ENCODE measurements at places on chromosomes 1 and 21.

DNA sequence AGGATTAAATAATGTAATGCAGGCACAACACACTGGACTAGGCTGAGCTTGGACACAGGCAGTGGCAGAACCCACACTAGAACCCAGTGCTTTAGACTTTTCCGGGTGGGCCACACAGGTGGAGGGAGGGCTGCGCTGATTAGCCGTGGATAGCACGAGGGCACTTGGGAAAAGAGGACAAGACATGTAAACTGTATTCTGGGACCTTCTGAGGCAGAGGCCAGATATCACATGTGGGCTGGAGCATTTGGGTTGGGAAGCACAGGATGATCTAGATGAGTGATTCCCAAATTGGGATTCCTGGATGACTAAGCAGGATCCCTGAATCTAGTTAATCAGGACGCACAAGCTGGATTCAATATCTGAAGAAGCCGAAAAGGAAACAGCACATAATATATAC, 20.3 kb upstream of the A3GALT2 start:
- no peak for ATAC-seq

DNA sequence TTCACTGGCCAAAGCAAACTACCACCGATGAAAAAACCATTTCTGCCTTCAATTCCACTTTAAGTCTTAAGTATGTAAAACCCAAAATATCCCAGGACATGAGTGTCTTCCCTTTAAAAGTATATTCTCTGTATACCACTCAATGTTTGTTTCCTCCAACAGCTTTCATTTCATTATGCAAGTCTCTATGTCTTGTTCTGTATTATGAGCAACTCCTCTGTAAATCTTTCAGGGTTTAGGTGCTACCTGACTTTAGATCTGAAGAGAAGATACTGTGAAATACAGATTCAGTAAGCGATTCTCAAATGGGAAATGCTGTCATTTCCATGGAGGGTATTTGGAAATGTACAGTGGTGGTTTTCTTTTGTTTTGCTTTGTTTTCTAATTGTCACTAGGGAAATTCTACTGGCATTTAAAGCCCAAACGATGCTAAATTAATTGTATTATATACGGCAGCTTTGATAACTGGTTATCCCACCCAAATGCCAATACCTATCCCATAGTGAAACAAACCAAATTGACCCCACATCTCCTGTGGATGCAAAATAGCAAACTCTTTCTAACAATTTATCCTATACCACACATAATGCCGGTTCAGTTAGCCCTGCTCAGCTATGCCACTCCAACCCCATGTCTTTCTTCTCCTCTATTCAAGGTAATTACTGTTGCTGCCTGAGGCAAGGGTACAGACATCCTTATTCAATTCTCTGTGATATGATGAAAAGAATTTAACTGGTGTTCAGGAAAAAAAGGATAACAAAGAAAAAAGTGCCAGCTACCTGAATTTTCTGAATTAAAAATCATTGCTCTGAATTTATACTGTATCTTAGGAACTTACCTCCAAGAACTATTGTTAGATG, 182.8 kb downstream of the EIF4G3 start:
- ATAC-seq: no peak

DNA sequence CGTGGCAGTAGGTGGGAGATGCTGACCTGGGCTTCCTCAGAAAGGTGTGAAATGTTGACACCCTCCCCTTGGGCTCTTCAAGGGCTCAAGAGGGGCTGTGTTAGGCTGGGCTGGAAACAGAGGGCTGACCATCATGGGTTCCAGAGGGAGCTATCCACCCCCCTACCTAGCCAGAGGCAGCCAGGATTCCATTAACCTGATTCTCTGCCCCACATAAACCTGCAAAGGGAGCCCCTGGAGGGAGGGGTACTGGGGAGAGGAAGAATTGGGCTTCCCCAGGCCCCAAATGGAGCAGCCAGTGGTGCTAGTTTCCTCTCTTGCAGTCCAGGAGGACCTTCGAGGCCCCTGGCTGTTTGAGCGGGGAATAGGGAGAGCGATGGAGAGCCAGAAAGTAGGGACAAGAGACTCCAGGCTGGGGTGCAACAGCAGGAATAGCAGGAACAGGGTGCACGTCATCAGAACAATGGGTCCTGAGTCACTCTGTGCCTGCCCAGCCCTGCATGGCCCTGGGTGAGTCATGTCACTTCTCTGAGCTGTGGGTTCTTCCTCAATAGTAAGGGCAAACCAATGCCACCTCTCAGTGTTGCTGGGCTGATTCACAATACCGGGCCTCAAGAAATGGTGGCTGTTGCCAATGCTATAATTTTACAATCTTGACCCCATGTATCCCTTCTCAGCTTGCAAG, 121.2 kb downstream of the EPHB2 start:
- ATAC-seq: peak; percentile 87

GRCh38 chr1:51453010-51453409, 66.1 kb downstream of the EPS15 start:
- no peak for ATAC-seq

DNA sequence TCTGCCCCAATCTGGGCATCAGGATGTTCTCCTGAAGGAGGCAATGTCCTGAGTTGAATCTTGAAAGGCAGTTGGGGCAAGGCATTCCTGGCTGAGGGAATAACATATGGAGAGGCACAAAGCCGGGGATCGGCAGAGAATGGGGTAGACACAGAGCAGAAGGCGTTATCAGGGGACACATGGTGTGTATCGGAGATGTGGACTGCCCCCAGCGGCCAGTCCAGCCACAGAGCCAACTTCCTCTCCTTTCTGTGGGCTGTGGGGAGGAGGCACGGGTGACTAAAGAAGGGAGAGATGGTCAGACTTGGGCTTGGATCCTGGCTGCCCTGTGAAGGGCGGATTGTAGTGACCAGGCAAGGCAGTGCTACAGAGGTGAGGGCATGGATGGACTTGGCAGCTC, 32.1 kb downstream of the FOXD2 start:
- ATAC-seq: no peak

DNA sequence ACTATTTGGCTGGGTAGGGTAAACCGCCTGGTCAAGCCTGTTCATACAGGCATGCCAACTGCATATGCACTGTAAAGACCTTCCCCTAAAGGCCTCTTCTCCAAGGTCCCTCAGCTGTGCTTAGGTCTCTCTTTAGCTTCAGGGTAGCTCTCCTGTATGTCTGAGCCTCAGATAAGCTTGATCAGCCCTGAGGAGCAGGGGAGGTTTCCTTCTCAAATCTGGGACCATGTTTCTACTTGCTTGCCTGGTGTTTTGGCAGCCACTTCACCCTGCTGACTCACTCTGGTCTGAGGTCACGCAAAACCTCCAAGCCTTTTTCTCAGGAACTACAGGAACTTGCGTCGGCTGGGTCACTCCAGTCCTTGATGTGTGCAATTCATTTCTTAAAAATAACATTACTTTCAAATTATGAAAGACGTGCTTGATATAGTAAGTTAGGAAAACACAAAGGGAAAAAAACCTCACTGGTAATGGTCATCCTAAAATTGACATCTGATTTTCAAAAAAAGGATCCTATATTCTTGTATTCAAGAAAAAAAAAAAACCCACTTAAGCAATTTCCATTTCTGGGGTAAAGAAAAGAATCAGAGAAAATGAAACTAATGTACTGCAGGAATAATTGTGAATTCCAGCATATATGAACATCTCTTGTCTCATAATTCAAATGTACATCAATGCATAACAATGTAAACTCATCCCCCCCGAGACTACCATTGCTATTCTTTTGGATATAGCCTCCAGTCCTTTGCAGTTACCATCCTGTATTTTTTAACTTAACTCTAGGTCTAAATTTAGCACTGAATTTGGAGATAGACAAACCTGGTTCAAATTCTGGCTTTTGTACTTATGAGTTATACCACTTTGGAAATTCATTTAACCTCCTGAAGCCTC, 24.8 kb upstream of the RNF19B start:
- peak; percentile 72 for ATAC-seq

DNA sequence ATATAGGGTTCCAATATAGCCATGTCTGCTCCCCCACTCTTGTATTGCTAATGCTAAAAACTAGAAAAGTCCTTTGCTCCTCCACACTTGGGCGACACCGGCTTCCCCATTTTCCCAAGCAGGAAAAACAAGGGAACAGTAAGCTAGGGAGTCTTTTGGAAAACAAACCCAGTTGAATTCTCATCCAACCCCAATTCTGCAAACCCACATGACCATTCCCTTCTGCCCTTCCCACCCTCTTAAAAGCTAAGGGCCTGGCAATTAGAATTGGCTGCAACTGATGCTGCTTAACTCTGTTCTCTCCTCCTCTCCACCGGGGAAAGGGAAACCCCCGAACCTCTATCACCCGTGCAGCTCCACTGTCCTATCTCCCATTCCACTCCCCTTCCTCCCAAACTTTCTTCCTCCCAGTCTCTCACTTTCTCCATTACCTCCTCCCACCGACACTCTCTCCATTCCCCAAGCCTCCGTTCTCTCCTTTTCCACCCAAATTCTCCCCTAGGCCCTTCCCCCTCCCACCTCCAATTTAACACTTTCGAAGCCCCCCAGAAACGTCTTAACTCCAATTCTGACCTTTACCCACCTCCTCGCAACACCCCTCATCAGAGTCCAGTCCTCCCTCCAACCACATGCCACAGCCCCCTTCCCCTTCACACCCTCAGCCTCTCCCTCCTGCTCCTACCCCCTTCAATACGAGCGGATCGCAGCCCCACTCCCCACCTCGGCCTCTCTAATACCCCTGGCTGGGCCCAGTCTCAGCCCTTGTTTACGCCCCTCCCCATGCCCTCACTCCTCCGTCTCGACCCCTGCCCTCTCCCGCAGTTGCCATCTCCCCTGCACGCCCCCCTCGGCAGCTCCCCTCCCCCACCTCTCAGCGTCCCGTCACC, 701 bp downstream of the DEDD start:
- ATAC-seq: peak; percentile 18

GRCh38 chr1:40096646-40096976, 441 bp downstream of the PPT1 start:
- peak; percentile 59 for ATAC-seq

DNA sequence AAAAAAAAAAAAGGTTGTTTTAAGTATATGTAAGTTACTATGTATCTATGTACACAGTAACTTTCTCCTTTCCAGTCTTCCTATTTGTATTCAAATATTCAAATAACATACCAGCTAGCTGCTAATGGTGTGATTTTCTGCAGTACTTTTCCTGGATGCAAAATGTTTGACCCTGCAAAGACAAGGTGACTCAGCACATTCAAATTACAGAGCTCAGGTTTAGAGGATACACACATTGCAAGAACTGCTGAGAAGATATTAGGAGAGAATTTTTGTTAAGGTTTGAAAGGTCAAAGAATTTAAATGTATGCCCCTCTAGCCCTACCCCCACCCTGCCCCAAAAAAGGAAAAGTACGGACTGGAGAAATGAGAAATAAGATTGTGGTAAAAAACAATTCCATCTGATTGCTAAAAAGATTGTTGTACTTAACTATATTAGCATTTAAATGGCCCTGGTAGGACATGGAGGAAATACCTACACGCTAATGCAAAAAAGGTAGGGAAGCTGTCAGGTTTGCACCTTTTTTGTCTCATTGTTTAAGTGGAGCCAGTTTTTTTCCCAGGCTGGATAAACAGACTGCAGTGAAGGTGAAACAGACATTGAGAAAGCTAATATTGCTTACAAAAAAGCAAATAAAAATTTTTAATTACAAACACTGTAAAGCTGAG, 45.6 kb downstream of the ZNF281 start:
- ATAC-seq: peak; percentile 21

- no peak for ATAC-seq
These were observed 4.7 kb downstream of the POGK start for GRCh38 chr1:166843769-166844596.

DNA sequence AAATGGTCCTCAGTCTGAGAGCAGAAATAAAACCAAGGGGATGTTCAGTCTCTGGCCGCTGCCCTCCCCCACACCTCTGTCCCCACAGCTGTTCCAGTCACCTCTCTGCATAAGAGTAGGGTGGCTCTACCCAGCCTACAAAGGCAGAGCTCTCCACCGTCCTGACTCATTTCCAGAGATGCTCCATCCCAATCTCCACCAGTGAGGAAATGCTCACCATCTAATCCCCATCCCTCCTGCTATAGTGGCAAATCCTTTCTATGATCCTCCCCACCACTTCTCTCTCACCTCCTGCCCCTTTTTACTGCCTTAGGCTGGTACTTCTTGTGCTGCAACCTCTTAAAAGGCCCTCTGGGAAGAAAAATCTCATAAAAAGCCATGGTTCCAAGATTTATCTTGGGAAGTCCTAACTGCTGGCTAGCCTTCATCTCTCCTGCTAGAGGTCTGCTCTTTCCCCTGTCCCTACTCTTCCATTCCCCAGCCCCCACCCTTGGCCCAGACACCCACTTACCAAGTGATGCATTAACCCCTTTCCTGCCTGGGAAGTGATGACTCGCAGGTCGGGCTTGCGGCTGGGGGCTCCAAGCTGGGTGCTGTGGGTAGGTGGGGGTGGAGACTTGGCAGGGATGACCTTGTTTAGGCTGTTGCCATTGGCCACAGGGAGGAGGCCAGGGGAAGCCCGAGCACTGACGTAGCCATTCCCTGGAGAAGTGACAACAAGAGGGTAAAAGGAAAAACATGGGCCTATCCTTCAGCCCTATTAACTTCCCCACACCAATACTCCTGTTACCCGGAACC, 23.9 kb downstream of the MEF2D start:
- ATAC-seq: peak; percentile 32

GRCh38 chr21:38987633-38988508, 182.1 kb downstream of the ETS2 start:
- no peak for ATAC-seq

- ATAC-seq: no peak
These were observed 18.2 kb downstream of the ZNF362 start for GRCh38 chr1:33274446-33274845.

GRCh38 chr1:114024049-114024448, 44.8 kb downstream of the OLFML3 start:
- ATAC-seq: 0 out of 3 replicates have a peak, but pooled peaks have one; percentile 25

- no peak for ATAC-seq
These were observed 95.1 kb downstream of the ST3GAL3 start for GRCh38 chr1:43802356-43802980.

- no peak for ATAC-seq
These were observed 43.4 kb downstream of the NMNAT2 start for GRCh38 chr1:183374825-183375224.

- no peak for ATAC-seq
These were observed 80.4 kb downstream of the PAX7 start for GRCh38 chr1:18711003-18711402.

- ATAC-seq: no peak
These were observed 154.3 kb downstream of the IGSF21 start for GRCh38 chr1:18261891-18262290.

- no peak for ATAC-seq
These were observed 120.7 kb downstream of the SEC16B start for GRCh38 chr1:177849130-177849529.

DNA sequence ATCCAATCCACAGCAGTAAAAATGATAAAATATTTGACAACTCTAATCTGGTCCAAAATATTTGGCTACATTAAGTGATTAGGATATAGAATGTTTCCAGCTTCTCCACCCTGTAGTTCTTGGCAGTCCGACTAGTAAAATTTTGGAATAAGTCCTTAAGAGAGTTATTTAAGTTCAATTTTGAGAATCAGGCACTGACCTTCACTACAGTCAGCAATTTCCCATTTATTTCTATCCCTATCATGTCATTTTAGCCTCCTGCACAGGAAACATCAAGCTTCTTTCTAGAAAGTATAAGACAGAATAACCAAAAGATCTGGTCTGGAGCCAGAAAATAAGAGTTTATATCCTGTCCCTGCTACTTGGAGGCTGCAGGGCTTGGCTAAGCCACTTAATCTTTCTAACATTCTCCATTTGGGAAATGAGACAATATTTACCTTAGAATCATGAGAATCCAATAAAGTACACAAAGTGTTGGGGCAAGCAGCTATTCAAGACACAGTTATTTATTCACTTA, 162.2 kb downstream of the DPYD start:
- peak; percentile 49 for ATAC-seq

All from SK-N-SH treated with all-trans-retinoic acid at 6 μM for 48 hours (cell line).